Hematopoietic multipotent progenitor cell treated with erythropoietin and hydrocortisone succinate and interleukin-3 and kit ligand, for 15 days (in vitro differentiated cells): ENCODE measurements at places on chromosomes 4 and X.

DNA sequence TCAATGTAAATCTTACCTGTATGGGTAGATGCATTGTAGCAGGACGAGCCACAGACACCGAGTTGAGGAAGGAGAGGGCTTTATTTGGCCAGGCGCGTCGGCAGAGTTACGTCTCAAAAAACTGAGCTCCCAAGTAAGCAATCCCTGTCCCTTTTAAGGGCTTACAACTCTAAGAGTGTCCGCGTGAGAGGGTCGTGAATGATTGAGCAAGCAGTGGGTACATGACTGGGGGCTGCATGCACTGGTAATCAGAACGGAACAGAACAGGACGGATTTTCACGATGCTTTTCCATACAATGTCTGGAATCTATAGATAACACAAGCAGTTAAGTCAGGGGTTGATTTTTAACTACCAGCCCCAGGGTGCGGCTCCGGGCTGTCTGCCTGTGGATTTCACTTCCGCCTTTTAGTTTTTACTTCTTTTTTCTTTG is 524.9 kb upstream of the HTR2C start:
- peak; percentile 20 for DNase-seq

DNA sequence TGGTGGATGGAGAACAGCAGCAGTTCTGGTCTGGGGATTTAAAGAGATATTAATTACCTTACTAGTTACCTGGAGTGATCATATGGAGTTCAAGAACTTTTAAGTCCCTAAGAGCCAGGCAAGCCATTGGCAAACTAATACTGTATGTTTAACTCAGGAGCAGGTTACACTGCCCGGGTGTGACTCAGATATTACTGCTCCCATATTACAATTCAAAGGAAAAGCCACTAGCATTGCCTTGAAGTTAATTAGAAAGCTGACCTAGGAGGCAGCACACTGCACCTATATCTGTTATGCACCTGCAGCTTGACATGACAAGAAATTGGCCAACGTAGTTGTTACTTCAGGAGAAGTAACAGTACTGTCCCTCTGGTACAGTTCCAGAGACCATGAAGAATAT is 47.2 kb downstream of the GRK4 start:
- DNase-seq, result no peak

- no peak for DNase-seq
Measured at GRCh38 chr4:98470831-98471230, 187.6 kb downstream of the TSPAN5 start.

DNA sequence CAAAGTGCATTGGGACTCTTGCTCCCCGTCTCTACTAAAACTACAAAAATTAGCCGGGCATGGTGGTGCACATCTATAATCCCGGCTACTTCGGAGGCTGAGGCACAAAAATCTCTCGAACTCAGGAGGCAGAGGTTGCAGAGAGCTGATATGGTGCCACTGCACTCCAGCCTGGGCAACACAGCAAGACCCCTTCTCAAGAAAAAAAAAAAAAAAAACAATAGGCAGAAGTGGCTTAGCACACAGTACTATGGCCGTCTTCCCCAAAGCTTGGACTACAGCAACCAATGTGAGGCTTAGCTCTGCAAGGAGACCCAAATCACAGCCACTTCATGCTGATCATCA is 162.8 kb upstream of the PRDX4 start:
- DNase-seq, result no peak
